ENCODE measurements at places on chromosomes 2 and 18.

DNA sequence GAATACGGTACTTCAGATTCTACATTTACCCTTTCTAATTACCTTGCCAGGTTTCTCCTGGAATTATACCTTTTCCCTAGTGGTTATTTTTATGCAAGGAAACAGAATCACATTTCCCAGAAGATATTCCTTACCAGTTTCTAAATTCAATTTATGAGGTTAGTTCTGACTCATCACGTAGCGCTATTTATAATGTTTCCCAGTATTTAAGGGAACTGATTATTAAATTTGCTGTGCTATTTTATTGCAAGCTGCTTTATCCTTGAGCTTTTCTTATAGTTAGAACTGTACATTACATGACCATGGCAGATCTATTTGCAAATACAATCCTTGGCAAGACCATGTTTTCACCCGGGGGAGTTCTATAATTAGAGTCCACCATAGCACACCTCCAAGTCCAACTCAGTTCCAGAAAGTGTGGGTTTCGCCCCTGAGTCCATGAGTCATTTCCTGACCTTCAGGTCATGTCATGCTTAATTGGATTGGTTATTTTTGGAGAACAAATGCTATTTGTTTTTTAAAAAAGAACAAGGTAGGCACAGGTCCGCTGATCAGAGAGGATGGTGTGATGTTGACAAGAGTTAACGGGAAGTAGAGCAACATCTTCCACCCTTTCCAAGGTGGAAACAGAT, 126.6 kb downstream of the ZNF532 start:
- DNase-seq: no peak

DNA sequence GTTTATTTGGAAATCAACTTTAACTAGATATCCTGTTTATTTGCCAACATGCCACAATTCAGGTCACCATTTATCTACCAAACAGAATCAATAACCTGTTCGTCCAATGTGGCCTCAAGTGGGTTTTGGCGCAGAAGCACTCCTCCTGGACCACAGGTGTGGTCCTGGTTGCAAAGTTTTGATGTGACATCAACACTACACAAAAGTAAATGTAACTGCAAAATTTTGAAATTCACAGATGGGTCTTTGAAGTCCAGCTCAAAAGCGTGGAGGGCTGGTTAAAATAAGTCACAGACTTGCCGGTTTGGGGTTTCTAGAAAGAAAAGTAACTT, 474 bp upstream of the GCA start:
- DNase-seq: no peak

DNA sequence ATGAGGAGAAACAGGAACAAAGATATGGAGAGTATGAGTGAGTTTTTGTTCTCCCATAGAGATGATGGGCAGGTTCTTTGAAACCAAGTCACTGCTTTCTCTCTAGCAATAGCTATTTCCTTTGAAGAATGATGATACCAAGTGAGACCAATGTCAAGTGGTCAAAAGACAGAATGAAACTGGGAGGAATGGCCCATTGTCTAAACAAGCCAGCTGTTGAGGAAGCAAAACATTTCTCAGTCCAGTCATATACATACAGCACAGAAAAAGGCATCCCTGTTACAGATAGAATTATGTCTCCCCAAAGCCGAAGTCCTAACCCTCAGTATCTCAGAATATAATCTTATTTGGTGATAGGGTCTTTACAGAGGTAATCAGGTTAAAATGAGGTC, 66.1 kb upstream of the EPC2 start:
- no peak for DNase-seq

DNA sequence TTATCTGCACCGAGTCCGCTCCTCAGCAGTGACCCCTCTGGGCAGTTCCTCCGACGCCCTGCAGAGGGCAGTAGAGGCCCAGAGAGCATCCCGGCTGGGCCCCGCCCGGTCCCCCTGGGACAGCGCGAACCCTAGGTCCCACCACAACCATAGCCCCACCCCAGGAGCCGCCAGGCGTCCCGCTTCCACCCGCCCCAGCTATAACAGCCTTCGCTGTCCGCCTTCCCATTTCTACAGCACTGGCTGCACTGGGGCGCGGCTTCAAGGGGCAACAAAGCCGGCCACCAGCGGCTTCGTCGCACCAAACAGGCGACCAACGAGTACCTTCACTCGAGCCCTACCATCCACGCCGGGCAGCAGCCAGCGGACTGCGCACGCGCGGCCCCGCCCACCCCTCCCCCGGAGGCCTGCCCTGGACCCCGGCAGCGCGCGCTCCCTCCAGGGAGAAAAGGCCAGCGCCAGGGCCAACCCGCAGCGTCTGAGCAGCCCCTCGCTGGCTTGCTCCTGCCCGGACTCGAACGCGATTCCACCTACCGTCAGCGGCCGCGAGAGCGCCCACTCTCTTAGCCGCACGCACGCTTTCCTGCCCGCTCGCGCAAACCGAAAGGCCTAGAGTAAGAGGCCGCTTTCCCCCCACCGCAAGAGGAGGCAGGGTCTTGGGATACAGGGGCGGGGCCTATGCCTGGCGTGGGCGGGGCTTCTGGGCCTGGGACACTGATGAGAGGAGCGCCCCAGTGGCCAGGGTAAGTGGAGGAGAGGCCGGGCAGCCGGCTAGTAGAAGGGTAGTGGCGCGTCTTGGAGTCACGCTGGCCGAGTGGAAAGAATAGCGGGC, at the start of gene NHEJ1:
Gene NHEJ1 (minus strand): TSS at position 630 of the 832 bp plus-strand sequence. CDS start 2,453 bp downstream, outside the sequence.
- DNase-seq: peak; percentile 85
